ENCODE measurements at places on chromosomes 12 and 14.

DNA sequence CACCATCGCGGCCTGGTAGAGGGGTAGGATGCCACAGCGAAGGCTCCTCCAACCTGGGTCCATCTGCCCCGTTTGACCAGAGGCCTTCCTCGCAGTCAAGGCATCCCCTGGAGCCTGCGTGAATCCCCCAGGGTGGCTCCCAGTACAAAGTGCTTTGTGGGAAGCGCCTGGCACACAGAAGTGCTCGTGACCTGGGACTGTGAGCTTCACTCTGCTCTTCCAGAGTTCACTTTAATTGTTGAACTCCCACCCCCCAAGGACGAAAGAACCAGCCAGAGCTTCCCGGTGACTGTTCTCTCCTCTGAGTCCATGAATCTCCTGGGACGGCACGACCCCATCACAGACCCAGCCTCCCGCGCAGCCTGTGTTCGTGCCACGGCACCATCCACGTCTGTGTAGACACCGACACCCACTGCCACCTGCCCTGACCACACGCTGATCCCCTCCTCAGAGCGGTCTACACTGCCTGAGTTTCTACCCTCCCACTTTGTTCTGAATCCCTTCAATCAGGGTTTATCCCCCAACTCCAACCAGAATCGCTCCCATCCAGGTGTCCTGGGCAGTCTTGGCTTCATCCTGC is 15.9 kb downstream of the P2RX2 start:
- DNase-seq, result no peak

DNA sequence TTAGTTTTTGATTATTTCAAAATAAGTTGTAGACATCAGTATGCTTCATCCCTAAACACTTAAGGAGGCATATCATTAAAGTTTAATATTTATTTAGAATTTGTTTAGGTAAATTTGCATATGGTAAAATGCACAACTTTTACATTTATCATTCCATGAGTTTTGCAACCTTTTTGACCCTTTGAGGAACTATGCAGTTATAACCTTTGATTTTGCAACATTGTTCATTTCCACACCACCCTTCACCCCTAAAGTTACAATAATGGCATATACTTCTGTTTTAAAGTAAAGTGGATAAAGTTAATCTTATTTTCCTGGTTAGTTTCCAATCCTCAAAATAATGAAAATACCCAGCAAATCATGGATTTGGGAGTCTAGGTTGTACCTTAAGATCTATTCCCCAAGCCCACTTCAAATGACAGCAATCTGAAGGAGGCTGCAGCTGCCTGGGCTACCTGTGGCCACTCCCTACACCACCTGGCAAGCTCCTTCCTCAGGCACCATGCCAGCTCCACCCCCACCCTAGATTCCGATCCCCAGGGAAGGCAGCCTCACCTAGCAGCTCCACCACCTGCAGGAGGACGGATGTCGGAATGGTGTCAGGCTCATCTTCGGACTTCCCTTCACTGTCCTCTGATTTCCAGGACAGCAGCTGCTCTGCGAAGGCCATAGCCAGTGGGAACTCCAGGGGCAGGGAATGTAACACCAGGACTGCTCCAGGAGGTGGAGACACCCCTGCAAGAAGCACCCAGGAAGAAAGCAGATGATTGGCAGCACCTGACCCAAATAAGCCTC is 65.1 kb downstream of the TRAFD1 start:
- DNase-seq, result no peak

- DNase-seq, result no peak
Observed at GRCh38 chr12:108638141-108638827, 4.6 kb upstream of the SELPLG start.

GRCh38 chr14:74348735-74349463 is 628 bp downstream of the VRTN start:
- DNase-seq, result no peak

- no peak for DNase-seq
Observed at GRCh38 chr14:58667900-58668299, 30.1 kb downstream of the DACT1 start.

DNA sequence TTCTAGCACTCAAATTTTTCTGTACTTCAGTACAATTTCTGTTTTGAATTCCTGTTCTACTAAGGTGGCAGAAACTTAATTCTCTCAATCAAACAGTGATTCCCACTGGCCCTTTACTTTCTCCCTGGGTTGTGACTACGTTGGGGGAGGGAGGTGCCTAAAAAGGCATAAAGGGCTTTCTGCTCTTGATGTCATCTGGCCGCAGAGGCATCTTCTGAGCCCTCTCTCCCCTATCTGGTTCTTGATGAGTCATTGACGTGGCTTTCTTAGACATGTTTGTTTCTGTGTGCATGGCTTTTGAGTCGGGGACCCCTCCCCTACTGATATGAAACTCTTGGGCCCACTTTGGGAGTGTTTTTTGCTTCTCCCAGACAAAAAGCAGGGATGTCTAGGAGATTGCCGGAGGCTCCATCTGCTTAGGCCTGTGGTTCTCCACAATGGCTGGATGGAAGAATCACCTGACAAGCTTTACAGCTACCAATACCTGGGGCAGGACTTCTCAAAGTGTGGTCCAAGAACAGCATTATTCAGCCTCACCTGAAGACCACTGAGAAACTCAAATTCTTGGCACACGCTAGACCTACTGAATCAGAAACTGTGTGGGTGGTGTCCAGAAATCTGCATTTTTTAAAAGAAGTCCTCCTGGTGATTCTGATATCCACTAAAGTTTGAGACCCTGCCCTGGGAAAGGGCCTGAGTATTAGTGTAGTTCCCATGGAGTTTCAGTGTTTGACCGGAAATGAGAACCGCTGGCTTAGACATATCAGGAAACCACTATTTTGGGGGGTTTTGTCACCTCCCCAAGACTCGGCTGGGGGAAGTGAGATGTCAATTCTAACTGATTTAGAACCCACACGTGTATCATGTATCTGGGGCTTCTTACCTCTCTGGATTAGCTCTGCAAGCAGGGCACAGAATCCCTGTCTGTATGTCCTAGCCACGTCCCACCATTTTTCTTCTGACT is 395.7 kb upstream of the PDE3A start:
- DNase-seq, result no peak

GRCh38 chr14:21026274-21026987 is 1.6 kb upstream of the NDRG2 start:
- DNase-seq, result no peak

- no peak for DNase-seq
Observed at GRCh38 chr14:55450539-55450938, 10.1 kb upstream of the TBPL2 start.

GRCh38 chr12:98405805-98406366 is 109.5 kb upstream of the TMPO start:
- DNase-seq, result no peak

DNA sequence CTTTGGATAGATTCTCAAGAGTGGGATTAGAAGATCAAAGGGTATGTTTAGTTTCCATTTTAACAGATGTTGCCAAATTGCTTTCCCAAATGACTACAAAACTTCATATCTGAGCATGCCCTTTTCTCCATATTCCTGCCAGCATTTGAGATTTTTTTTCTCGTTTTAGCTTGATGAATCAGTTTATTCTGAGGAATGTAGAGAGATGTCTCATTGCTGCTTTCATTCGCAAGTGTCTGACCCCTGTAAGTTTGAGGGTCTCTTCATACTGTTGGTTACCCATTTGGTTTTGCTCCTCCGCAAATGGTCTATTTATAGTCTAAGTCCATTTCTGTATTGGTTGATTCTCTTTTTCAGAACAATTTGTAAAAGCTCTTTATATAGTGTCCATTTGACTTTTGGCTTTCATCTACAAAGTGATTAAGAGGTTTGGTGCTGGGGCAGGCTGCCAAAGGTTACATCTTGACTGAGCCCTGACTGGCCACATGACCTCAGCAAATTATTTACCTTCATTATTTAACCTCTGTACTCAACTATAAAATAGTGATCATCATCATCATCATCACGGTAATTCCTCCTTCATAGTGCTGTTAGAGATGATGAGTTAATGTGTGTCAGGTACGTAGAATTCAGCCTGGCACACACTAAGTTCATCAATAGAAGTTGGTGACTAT is 33.6 kb downstream of the HCAR2 start:
- no peak for DNase-seq

DNA sequence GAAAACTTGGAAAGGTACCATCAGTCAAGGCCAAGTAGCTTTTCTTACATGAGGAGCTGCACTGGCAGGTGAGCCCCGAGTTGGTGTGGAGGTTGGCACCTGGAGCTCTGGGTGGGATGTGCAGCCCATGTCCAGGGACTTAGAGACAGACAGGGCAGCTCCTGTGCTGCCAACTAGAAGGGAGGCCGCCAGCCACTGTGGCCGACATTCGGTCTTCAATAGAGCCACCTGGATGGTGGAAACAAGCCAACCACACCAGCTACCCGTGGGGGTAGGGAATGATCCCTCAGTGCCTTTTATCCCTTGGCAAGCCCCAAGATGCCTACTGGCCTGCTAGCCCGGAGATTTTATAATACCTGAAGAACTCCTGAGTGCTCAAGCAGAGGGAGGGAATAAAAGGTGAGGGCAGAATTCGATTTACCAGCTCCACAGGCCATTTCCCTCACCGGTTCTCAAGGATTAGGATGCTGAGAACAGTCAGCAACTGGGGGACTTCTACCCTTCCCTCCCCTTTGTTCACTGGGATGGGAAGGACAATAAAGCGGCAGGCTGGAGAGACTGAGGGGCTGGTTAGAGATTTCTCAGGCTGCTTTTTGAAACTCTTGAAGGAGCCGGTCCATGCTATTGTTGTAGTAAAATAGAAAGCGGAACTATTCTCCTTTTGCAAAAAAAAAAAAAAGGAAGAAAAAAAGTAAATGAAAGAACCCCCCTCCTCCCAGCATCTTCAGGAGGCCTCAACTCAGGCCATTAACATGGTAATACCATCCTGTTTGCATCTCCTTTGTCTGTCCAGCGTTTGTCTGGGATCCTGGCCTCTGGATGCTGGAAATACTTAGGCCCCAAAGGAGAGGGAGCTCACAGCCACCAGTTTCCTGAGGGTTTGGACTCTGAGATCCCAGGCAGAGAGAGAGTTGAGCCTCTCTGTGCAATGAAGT is 321.6 kb downstream of the ZFP36L1 start:
- no peak for DNase-seq

DNA sequence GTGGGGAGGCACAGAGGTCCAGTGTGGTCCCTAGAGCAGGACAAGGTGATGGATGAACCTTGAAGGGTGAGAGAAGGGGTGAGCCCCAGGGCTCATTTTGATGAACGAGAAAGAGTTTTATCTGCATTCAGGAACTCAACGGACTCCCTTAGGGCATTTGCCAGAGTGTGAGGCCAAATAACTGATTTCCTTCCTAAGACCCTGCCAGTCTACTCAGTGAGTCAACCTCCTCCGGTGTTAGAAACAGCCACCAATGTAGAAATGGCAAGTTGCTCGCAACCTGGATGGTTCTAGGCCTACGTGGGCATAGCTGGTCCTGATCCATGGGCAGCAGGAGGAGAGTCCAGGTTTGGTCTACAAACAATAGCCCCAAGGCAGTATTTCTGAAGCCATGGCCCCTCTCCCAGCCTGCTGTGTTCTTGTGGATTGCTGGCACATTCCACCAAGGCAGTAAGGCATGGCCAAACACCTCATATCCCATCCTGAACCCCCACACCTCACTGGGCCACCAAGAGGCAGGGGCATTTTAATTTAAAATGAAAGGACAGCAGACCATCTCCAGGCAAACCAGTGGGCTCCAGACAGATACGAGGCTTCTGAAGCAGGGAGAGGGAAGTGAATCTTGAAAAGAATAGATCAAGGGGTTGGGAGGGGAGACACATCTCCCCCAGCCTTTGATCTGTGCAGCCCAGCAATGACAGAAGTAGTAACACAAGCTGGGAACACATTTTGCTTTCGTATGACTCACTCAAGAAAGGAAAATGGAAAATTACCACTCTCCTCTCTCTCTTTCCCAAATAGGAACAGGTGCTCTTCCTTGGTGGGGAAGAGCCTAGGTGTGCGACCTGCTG is 25.4 kb upstream of the TESC start:
- no peak for DNase-seq

DNA sequence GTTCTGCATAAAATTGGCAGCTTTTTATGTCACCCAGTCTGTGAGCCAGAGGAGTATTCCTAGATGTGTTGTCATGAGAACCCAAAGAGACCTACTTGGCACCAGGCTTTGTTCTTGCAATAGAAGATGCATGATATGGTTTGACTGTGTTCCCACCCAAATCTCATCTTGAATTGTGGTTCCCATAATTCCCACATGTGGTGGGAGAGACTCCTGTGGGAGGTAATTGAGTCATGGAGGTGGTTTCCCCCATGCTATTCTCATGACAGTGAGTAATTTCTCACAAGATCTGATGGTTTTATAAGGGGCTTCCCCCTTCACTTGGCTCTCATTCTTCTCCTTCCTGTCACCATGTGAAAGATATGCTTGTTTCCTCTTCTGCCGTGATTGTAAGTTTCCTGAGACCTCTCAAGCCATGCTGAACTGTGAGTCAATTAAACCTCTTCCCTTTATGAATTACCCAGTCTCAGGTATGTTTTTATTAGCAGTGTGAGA is 572.0 kb upstream of the ATP2B1 start:
- no peak for DNase-seq

- no peak for DNase-seq
Observed at GRCh38 chr14:60085085-60085484, 6.6 kb upstream of the PCNX4 start.

DNA sequence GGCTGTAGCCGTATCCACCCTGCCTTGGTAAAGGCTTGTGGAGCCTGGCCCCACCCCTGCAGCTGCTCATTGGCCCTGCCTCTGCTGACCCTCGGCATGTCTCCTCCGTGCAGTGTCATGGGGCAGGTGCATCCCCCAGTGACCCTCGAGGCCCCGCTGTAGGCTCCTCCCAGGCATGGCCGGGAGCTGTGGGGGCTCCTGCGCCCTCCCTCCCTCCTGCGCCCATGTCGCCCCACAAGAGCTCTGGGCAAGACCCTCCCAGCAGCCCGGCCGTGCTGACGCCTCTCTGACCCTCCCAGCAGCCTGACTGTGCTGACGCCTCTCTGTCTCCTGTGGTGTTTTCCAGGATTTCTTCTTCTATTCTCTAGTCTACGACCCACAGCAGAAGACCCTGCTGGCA is 20.8 kb upstream of the CRIP2 start:
- no peak for DNase-seq

DNA sequence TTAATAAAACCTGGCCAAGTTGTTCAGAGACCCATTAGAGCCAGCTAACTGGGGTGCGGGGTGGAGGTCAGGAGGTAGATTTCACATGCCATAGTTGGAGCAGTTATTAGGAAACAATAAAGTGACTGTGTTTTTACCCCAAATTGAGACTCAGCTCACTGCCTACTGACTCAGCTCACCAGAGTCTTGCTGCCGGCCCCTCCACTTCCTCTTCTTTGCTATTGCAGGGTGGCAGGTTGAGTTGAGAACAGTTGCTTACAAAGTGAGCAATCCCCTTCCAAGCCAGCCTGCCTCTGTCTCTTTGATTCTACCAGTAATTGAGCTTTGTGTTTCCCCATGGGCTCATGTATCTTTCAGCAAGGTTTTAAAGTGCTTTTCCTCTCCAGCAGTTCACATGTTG is 12.9 kb downstream of the ST8SIA1 start:
- DNase-seq, result no peak

- DNase-seq, result peak; percentile 68
Observed at GRCh38 chr14:106844608-106845285, 1318.4 kb downstream of the TMEM121 start.

DNA sequence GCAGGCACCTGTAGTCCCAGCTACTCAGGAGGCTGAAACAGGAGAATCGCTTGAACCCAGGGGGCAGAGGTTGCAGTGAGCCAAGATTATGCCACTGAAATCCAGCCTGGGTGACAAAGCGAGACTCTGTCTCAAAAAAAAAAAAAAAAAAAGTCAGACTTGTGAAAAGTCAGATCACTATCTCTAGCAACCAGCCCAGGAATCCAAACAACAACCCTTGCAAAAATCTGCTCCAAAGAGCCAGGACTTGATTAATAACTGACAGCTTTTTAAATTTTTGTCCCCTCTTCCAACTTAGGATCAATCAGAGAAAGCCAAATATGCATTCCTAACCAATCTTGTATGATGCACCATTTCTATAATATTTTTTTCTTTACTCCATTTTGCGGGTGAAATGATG is 7.7 kb upstream of the NFATC4 start:
- no peak for DNase-seq

All from activated CD4-positive, alpha-beta T cell treated with anti-CD3 and anti-CD28 coated beads, Interleukin-2, amount 10 ng/mL, durations not matched to agents 7 days and 5 days (primary cell).